ENCODE measurements at places on chromosomes 1 and 21.

- no peak for DNase-seq
Observed at GRCh38 chr1:20063861-20064292, 6.1 kb upstream of the PLA2G5 start.

DNA sequence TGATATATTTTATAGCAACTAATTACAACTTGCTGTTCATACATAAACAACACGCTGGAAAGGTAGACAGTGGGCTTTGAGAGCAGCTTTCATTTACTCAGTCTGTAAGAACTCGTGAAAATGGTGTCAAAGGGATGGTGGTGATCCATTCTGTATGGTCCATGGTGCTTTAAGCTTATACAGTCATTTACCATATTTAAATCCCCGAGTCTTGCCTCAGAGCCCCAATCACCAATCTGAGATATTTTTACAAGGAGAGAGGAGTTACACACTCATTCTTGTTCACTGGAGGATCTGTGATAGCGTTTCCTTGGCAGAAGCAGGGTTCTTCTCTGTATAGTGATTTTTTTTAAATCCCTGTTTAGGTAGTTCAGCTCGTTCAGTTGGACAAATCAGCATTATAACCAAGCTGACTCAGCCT, 694.6 kb downstream of the USP25 start:
- DNase-seq = no peak

DNA sequence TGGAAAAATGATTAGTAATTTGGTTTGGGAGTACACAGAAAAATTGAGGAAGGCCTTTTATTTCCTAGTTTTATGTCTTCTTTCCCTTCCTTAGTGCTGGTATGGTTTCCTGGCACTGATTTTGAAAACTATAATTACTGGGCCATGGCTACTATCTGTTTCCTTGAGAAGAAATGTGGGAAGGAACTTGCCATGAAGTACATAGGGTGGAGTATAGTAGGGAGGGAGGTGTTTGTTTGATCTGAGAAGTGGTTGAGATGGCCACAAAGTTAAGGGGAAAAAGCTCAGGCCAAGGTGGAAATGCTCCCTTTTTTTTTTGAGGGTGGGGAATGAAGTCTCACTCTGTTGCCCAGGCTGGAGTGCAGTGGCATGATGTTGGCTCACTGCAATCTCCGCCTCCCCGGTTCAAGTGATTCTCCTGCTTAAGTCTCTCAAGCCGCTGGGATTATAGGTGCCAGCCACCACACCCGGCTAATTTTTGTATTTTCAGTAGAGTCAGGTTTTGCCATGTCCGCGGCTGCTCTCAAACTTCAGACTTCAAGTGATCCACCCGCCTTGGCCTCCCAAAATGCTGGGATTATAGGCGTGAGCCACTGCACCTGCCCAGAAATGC, 11.3 kb downstream of the HJV start:
- no peak for DNase-seq

DNA sequence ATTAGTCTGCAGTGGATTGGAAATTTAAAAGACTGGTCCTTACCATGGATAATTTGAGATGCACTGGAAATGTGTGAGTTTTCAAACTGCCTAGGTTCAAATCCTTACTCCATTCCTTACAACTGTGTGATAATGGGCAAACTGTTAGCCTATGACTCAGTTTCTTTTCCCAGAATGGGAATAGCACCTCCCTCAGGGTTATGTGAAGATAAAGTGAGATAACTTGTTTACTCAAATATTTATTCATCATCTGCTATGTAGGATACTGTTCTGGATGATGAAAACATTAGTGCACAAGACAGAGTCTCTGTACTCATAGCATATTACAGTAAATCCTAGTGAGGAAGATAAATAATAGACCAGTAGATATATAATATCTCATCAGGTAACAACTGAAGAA, 28.6 kb downstream of the LRIG2 start:
- no peak for DNase-seq

- peak; percentile 95 for DNase-seq
Observed at GRCh38 chr1:12475530-12475934, 142.5 kb downstream of the DHRS3 start.

- DNase-seq = no peak
Observed at GRCh38 chr1:64574301-64574700, 104.4 kb downstream of the CACHD1 start.

DNA sequence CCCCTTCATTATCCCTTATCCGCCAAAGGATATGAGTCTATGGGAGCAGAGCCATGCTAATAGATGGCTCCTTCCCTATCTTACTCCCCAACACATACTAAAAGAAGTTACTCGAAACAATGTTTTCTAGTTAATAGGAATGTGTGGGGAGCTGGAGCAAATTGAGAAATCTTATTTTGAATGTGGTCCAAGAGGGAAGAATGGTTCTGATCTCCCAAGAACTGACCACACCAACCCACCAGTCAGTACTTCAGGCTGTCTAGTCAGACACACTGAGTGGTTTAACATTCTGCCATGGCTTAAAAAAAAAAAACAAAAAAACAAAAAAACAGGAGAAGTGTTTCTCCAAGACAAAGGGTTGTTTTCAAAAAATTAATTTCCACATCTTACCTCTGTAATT, 31.5 kb upstream of the DNASE2B start:
- no peak for DNase-seq

GRCh38 chr21:46386734-46387088, 62.8 kb downstream of the PCNT start:
- DNase-seq = no peak

- no peak for DNase-seq
Observed at GRCh38 chr1:36909946-36910725, 124.2 kb downstream of the GRIK3 start.

GRCh38 chr1:40478276-40478675, 1.2 kb downstream of the ZFP69 start:
- DNase-seq = no peak

DNA sequence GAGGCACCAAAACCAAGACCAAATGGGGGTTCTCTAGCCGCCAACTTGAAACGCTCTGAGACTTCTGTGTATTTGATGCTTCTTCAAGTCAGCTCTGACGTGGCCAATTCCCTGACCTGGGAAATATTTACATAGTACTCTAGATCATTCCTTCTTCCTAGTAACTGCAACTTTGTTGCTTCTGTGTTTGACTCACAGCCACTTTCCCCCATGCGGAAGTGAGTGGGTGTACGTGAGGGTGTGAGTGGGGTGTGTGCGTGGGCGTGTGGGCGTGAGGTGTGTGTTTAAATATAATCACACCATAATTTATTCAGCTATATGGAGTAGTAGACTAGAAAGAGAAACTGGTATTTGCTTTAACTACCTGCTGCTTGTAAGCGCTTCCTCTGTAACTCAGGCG, 111.0 kb downstream of the TAS1R2 start:
- no peak for DNase-seq

DNA sequence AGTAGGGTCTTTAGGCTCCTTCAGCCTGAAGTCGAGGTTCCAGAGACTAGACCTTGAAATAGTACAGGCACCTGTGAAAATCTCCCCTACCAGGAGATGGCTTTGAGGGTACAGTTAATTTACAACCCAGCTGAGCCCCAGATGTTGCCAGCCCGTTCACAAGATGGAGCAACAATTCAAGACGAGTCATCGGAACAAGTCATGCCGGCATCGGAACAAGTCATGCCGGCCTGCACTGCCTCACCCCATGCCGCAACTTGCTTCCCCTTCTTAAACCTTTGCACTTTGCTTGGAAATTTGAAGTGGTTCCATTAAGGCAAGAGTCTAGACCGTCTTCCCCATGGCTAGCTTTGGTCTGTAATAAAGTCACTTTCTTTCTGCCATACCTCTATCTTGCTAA, 16.0 kb downstream of the HHAT start:
- DNase-seq = no peak

GRCh38 chr1:113278371-113278770, 111.9 kb upstream of the MAGI3 start:
- DNase-seq = no peak

- no peak for DNase-seq
Observed at GRCh38 chr1:244636488-244637259, 16.3 kb upstream of the DESI2 start.

GRCh38 chr1:203035111-203036000, 9.1 kb downstream of the PPFIA4 start:
- DNase-seq = no peak

DNA sequence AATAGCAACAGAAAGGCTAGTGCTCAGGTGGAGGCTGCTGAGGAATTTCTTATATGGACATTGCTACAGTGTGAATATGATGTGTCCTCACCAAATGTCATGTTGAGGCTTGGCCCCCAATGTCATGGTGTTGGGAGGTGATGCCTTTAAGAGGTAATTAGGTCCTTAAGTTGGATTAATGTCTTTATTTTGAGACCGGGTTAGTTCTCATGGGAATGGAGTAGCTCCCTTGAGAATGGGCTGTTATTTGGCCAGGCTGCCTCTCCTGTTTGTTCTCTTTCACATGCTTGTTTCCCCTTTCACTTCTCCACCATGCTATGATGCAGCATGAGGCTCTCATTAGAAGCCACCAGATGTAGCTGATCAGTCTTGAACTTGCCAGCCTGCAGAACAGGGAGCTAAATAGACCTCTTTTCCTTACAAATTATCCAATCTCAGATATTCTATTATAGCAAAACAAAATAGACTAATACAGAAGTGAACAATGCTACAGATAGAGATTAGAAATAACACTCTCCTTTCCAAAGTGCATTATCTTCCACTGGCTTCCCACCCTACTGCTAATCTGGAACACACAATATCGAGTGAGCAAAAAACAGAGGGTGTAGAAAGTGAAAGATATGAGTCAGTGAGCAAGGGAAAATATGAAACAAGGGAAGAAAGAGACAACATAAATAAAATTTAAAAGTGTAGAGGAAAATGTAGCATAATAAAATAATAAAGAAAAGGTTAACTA, 160.2 kb downstream of the NTMT2 start:
- no peak for DNase-seq
